ENCODE measurements at places on chromosomes 5 and 9.
A peak's percentile ranks its signal among the peaks of the same experiment; 100 is the strongest.

- DNase-seq: no peak
Measured at GRCh38 chr5:109691996-109692395, 2.3 kb downstream of the MAN2A1 start.

DNA sequence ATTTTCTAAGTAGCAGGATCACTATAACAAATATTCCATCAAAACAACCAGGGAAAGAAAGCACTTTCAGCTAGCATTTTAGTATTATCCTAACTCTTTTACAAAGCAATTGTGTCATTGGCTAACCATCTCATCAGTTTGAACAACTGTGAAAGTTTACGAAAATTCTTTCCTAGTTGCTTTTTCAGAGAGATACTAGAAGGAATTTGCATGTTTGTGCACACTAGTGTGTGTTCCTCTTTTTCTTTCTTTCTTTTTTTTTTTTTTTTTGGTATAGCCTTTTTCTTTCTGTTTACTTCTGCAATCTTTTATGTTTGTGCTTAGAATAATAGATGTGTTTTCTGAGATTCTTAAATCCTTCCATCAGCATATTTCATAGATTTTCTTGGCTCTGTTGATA, 124.7 kb upstream of the SEMA6A start:
- DNase-seq: no peak

DNA sequence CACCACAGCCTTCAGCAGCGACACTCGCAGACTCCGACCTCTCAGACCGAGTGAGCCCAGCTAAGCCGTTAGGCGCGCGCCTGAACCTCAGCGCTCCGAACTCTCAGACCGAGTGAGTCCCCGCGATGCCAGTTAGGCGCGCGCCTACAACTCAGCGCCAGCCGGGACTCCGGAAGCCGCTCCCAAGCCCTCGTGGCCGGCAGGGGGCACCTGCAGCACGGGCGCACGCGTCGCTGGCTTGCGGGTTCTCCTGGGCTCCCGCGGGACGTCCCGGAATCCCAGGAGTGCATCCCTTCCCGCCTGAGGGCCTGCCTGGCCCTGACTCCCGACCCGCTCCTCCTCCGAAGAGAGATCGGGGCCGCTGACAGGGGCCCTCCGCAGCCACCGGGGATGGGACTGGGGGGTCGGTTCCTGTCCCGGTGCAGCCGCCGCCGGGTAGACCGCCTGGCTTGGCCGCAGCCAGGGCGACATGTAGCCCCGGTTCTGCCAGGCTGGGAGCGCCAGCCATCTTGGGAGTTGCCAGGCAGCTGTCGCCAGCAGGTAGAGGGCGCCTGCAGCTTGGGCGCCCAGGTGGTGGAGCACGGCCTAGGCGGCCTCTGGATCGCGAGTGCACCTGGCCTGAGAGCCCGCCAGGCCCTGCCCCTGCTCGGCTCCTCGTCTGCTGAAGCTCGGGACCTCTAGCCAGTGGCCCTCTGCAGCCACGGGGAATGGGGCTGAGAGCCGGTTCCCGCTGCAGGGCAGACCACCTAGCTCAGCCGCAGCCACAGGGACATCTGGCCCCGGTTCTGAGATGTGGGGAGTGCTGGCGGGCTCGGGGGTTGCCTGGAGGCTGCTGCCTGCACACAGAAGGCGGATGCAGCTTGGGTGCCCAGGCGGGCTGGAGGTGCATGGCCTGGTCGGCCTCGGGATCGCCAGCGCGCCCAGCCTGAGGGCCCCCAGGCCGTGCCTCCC, at the start of gene ANKRD18A:
Gene ANKRD18A (minus strand): TSS at position 114 of the 951 bp plus-strand sequence. CDS start 311 bp downstream, outside the sequence.
- peak; percentile 3 for DNase-seq

DNA sequence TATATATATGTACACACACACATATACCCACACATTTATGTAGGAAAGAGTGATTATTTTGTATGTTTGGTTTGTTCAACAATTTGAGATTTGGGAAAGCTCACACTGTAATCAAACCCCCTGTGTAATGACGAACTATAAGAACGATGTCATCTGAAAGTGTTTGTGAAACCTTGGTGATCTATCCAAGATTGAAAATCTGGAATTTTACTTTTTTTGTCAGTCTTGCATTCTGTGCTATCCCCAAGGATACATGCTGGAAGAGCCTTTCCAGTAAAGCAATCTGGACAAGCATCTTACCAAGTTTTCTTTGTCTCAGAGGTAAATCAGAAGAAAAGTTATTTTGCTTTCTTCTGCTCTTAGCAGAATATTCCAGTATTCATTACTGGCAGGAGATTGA, 23.3 kb downstream of the SGCD start:
- no peak for DNase-seq

DNA sequence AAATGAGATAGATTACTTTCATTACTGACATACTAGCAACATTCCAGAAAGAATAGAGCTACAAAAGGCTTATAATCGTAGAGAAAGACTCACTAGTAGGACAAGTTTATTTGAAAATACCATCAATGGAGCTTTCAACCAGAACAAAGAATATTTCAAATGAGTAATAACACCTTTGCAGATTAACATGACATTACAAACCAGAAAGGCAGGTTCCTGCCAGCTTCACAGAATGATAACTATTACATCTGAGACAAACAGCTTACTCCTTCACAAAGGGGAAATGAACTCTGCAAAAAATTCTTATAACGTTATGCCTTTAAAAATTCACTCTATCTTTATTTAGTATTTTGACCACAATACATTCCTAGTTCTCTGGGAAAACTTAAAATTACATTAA, 103.1 kb downstream of the EPB41L4A start:
- DNase-seq: no peak

GRCh38 chr5:118701791-118702190, 286.6 kb downstream of the DTWD2 start:
- DNase-seq: no peak

- no peak for DNase-seq
Measured at GRCh38 chr5:2239201-2239910, 356.6 kb upstream of the IRX4 start.

GRCh38 chr5:98513380-98513779, 260.1 kb upstream of the RGMB start:
- DNase-seq: no peak

GRCh38 chr5:31481531-31482165, 50.2 kb downstream of the DROSHA start:
- no peak for DNase-seq

- DNase-seq: no peak
Measured at GRCh38 chr9:128143525-128144238, 5.6 kb upstream of the LCN2 start.

- no peak for DNase-seq
Measured at GRCh38 chr9:5274770-5275169, 29.7 kb downstream of the RLN2 start.

GRCh38 chr9:9045572-9045971, 1246.0 kb upstream of the DMAC1 start:
- no peak for DNase-seq

DNA sequence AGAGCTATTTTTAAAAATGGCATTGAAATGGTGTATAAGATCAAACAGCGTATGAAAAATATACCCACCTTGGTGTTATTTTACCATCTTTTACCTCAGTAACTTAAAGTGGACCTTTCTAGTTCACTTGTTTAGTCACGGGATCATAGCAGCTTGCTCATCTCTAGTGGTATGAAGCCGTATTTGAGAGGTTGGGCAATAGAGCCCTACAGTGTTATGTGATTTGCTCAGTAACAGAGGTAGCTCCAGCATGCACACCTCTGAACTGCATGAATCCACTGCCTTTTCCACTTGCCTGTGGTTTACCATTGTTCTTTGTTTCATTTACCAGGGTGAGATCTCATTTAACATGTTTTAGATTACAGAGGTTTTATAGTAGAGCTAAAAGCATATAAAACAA, 134.4 kb downstream of the ATG10 start:
- no peak for DNase-seq

GRCh38 chr5:40093550-40093949, 586.2 kb upstream of the PTGER4 start:
- DNase-seq: no peak

GRCh38 chr9:25350011-25350410, 328.2 kb downstream of the TUSC1 start:
- no peak for DNase-seq

GRCh38 chr5:105924366-105924765, 1746.4 kb downstream of the EFNA5 start:
- no peak for DNase-seq

GRCh38 chr5:65817931-65818330, 95.9 kb downstream of the NLN start:
- no peak for DNase-seq

DNA sequence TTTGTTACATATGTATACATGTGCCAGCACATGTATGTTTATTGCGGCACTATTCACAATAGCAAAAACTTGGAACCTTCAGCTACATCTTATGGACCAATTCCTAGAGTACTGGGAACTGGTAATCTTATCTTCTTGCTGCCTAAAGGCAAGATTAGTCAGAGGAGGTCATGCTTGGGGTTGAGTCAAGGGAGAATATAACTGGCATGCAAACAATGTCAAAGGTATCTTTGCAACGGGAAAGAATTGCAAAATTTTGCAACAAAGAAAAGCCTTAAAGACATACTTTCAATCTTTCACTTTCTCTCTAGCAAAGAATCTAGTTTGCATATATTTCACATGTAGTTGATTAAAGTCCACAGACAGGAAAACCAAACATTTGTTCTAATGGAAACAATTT, 145.2 kb downstream of the EDIL3 start:
- DNase-seq: no peak

DNA sequence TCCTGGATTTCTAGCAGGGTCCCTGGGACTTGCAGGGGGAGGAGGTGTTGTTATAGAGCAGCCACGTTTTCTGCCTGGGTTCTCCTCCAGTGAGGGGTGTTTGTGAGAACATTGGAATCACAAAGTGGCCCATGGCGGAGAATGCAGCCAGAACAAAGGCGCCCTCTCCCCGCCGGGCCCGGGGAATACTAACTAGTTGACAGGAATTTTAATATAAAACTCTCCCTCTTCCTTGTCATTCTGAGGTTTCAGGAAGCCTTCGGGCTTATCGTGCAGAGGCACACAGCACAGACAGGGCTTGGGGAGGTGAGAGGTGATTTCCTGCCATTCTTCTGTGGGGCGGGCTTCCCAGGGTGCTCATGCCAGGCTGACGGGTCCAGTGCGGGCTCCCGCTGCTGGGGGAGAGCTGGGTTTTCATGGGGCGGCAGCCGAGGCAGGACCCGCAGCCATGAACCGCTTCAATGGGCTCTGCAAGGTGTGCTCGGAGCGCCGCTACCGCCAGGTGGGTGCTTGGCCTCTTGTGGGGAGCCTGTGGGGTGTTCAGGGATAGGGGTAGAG, 37.7 kb downstream of the RGS3 start:
- DNase-seq: no peak

- DNase-seq: no peak
Measured at GRCh38 chr5:96660971-96661854, 963 bp upstream of the CAST start.

- no peak for DNase-seq
Measured at GRCh38 chr5:152514827-152515397, 109.8 kb upstream of the NMUR2 start.

- no peak for DNase-seq
Measured at GRCh38 chr9:17888066-17888465, 309.2 kb downstream of the SH3GL2 start.

- no peak for DNase-seq
Measured at GRCh38 chr9:34179213-34180136, 632 bp downstream of the UBAP1 start.

- no peak for DNase-seq
Measured at GRCh38 chr5:36730537-36731216, 124.3 kb downstream of the SLC1A3 start.

GRCh38 chr5:63233911-63234310, 655.3 kb downstream of the LRRC70 start:
- DNase-seq: no peak

DNA sequence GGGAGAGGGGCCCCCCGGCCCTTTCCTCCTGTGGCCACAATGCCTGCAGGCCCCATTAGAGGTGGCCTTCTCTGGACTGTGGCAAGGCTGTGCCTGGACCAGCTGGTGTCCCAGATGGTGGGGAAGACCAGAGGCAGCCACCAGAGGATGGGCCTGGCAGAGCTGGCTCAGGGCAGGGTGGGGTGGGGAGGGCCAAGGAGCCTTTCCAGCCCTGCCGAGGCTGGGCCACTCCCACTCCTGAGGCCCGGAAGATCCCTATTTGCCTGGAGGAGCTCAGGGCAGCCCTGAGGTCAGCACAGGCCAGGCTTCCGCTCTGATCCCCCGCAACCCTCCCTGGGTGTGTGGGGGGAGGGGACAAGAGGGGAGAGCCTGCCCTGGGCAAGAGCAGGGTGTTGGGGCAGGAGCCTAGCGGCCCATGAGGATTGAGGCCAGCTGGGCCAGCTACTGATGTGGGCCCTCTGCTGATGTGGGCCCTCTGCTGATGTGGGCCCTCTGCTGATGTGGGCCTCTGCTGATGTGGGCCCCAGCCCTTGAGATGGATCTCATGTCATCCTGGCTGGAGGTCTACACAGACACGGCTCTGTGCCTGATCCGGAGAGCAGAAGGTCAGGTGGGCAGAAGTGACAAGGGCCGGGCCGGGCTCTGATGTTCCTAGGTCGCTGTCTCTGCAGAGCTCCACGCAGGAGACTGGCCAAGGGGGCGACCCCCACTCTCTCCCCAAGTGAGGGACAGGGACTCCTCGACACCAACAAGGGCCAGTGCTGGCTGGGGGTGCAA, 6.0 kb downstream of the MRPS2 start:
- DNase-seq: no peak

DNA sequence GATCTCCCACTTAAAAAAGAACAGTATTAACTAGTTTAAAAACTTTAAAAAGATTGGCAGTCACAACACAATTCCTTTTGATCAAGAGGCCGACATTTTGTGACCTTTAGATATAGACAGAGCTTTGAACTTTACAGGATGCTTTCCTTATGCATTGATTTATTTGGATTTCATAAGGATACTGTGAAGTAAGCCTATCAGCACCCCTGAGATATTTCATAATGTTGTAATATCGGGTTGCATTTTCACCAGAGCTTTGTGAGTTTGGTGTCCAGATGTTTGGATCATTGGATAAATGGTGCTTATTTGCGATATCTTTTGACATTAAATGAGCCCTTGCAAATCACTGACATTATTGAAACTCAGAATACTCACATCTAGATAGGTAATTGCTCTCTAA, 7.7 kb downstream of the PALM2AKAP2 start:
- DNase-seq: no peak

DNA sequence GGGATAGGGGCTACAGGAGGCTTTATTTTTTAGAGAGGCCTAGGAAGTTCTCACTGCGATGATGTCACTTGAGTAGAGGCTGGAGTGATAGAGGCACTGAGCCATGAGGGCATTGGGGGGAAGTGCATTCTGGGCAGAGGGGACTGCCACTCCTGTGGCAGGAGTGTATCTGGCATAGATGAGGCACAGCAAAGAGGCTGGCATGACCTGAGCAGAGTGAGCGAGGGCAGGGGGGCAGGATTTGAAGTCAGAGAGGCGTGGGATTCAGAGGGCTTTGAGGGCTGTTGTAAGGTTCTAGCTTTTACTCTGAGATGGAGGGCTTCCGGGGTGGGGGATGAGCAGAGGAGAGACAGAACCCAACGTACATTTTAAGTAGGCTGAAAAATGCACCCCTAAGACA, 91.9 kb upstream of the SH3PXD2B start:
- no peak for DNase-seq

GRCh38 chr5:147822686-147823491, 8.6 kb downstream of the SPINK1 start:
- peak; percentile 28 for DNase-seq

GRCh38 chr5:94746731-94747124, 128.3 kb downstream of the SLF1 start:
- DNase-seq: no peak

- DNase-seq: no peak
Measured at GRCh38 chr5:4083591-4084337, 488.1 kb downstream of the IRX1 start.

Measured in NCI-H187 treated with DMSO at 0.1 percent for 48 hours (cell line).